ENCODE measurements at places on chromosomes 4 and X. TPM values are rescaled to one million over a fixed set of nuclear protein-coding genes. Genes with fewer than 3 reads are reported as not detected.

SATL1 gene
- total RNA-seq, result 2.5 TPM

IL2 gene
- total RNA-seq, result not detected

CT45A5 gene
- 0.46 TPM for total RNA-seq

FAM133A gene
- total RNA-seq, result 4.8 TPM

FAM193A gene
- total RNA-seq, result 21.9 TPM

RTL3 gene
- not detected for total RNA-seq

IL9R gene
- not detected for total RNA-seq

CCDC160 gene
- 8.5 TPM for total RNA-seq

C4orf50 gene
- 19.4 TPM for total RNA-seq

ADH4 gene
- not detected for total RNA-seq

UGT2B17 gene
- not detected for total RNA-seq

SSX1 gene
- not detected for total RNA-seq

NSG1 gene
- 385 TPM for total RNA-seq

CT45A1 gene
- not detected for total RNA-seq

WNK3 gene
- 62.3 TPM for total RNA-seq

CXorf65 gene
- not detected for total RNA-seq

SORBS2 gene
- 62.7 TPM for total RNA-seq

GPR34 gene
- 17.1 TPM for total RNA-seq

PLK4 gene
- 11.8 TPM for total RNA-seq

Measured in diencephalon (tissue), 1 donor.